ENCODE measurements at places on chromosomes 16 and 17. TPM values are rescaled to one million over a fixed set of nuclear protein-coding genes. Genes with fewer than 3 reads are reported as not detected.

The PIRT gene
- not detected for total RNA-seq

DNA sequence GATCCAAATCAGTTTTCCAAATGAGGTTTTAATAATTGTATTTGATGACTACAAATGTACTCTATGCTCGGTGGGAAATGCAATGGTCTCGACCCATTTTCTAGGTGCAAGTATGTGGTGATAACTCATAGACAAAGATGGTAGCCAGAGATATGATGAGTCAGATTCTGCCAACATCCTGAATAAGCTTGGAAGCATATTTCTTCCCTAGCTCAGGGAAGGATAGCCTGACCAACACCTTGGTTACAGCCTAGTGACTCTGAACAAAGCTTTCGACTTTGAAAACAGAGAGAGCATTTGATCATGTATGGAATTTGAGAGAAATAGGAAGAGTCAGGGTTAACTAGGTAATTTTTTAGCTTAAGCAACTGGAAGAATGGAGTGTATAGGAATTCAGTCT, 128.3 kb upstream of the MYOCD start:
- no peaks in the 10 kb centered on the region for H3K4me1 ChIP-seq
- no peaks in the 10 kb centered on the region for H3K27me3 ChIP-seq
- DNase-seq, result no peak
- no peaks in the 10 kb centered on the region for H3K36me3 ChIP-seq

The SECTM1 gene
- total RNA-seq, result 3.8 TPM

The AOC2 gene
- 0.30 TPM for total RNA-seq

The CTRB2 gene
- total RNA-seq, result 3.5 TPM

GRCh38 chr16:78317564-78318240, 218.2 kb downstream of the WWOX start:
- peak overlapping the region; percentile 42 for H3K4me3 ChIP-seq
- peak overlapping the region; percentile 76 for H3K27ac ChIP-seq
- no peaks in the 10 kb centered on the region for H3K36me3 ChIP-seq
- no peak for DNase-seq
- no peaks in the 10 kb centered on the region for H3K27me3 ChIP-seq

The CETP gene
- total RNA-seq, result not detected

DNA sequence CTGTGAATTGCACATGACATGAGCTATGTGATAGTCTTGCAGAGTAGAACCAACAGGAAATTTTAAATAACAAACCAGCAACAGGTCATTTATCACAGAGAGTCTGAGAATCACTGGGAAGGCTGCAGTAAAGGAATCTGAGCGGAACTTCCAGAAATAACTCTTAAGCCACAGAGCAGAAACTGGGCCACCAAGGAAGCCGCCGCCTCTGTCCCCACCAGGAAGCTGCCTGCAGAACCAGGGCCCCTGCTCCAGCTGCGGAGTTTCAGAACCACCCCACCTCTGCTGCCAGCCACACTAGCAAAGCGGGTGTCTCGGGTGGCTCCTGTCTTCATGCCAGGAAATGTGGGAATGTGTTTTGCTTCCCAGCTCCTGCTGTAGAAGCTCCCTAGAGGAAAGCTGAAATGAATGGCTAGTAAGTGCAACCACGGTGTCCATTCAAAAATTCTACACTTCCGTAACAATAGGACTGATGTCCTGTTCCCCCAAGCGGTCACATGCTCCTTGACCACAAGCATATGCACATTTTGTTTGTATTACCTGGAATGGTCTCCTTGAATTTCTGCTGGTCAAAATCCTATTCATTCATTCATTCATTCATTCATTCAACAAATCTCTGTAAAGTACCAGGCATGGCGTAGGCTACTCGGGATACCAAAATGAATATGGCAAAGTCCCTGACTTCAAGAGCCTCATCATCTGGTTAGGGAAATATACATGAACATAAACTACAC, 7.7 kb upstream of the ITPRIPL2 start:
- no peak overlapping the region for H3K27ac ChIP-seq
- H3K36me3 ChIP-seq, result no peaks in the 10 kb centered on the region
- H3K4me1 ChIP-seq, result peaks cover 10% of the 10 kb centered on the region
- DNase-seq, result no peak
- H3K4me3 ChIP-seq, result no peak overlapping the region
- H3K27me3 ChIP-seq, result no peaks in the 10 kb centered on the region

The PRSS36 gene
- 0.50 TPM for total RNA-seq

The ATP2C2 gene
- not detected for total RNA-seq

GRCh38 chr17:77420804-77421629, 280.2 kb downstream of the SEC14L1 start:
- H3K4me1 ChIP-seq, result peaks cover 71% of the 10 kb centered on the region
- no peak for DNase-seq
- H3K27ac ChIP-seq, result peak overlapping the region; percentile 44
- H3K36me3 ChIP-seq, result no peaks in the 10 kb centered on the region

GRCh38 chr16:49470513-49470991, 96.9 kb downstream of the C16orf78 start:
- no peak for DNase-seq
- peaks cover 7% of the 10 kb centered on the region for H3K27me3 ChIP-seq
- no peak overlapping the region for H3K27ac ChIP-seq
- H3K36me3 ChIP-seq, result no peaks in the 10 kb centered on the region

The PITPNM3 gene
- total RNA-seq, result 0.30 TPM

GRCh38 chr16:11783319-11784037, 13.6 kb downstream of the ZC3H7A start:
- peak overlapping the region; percentile 21 for H3K4me3 ChIP-seq
- H3K27ac ChIP-seq, result peak overlapping the region; percentile 84
- H3K4me1 ChIP-seq, result peaks cover 28% of the 10 kb centered on the region

- no peak overlapping the region for H3K27ac ChIP-seq
- H3K4me3 ChIP-seq, result no peak overlapping the region
- peaks cover 10% of the 10 kb centered on the region for H3K4me1 ChIP-seq
- no peaks in the 10 kb centered on the region for H3K27me3 ChIP-seq
- H3K36me3 ChIP-seq, result no peaks in the 10 kb centered on the region
Observed at GRCh38 chr16:57084996-57085395, 7.4 kb upstream of the CPNE2 start.

DNA sequence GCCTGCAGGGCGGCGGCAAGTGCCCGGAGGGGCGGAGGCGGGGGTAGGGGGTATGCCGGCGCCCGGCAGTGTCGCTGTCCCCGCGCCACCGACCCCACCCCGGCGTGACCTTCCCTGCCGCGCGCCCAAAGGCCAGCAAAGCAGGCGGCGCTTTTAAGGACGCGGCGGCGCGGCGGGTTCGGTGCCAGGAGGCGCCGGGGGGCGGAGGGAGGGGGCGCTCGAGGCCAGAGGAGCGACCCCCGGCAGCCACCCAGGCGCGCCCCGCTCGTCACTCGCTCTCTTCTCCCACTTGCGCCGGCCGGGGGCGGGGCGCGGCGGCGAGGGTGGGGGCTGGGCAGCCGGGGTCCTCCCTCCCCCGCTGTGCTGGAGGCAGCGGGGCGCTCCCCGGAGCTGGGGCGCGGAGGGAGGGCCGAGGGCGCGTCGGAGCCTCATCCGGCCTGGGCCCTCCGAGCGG, 8.6 kb upstream of the BAHCC1 start:
- DNase-seq, result peak; percentile 70
- H3K36me3 ChIP-seq, result no peaks in the 10 kb centered on the region
- peak overlapping the region; percentile 96 for H3K27ac ChIP-seq
- H3K27me3 ChIP-seq, result no peaks in the 10 kb centered on the region
- H3K4me1 ChIP-seq, result peaks cover 32% of the 10 kb centered on the region

DNA sequence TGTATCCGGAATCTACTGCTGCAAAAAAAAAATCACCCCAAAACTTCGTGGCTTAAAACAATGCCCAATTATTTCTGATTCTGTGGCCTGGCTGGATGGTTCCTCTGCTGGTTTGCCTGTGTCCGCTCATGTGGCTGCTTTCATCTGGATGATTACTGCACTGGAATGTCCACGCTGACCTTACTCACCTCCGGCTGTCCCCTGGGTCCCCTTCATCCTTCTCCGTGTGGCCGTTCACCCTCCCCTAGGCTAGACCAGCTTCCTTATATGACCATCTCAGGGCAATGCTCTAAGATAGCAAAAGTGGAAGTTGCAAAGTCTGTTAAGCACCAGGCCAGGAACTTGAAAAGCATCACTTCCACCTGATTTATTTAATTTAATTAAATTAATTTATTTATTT, 31.4 kb upstream of the SPNS2 start:
- DNase-seq, result no peak
- peaks cover 18% of the 10 kb centered on the region for H3K4me1 ChIP-seq
- no peak overlapping the region for H3K4me3 ChIP-seq
- no peak overlapping the region for H3K27ac ChIP-seq
- H3K27me3 ChIP-seq, result no peaks in the 10 kb centered on the region

DNA sequence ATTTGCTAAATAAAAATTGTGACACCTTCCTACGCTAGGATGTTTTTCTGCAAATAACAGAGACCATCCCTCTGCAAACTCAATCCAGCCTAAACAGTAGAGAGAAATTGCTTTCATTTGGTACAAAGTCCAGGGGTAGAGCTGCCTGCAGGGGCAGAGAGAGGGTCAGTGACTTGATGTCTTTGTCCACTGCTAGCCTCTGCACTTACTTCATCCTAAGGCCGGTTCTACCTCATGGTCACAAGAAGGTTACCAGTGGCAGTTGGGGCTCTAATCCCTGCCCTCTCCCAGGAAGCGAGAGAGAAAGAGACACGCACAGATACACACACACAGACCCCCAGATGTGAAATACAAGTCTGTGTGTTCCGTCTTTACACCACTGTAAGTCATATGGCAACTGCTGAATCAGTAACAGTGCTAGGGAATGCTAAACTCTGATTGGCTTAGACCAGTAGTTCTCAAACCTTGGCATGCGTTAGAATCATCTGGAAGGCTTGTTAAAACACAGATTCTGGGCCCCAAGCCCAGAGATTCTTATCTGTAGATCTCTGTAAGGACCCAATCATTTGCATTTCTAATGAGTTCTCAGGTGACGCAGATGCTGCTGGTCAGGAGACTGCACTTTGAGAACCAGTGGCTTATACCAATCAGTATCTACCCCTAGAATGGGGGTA, 13.1 kb upstream of the LPCAT2 start:
- DNase-seq, result no peak
- H3K27ac ChIP-seq, result peak overlapping the region; percentile 31
- peaks cover 27% of the 10 kb centered on the region for H3K4me1 ChIP-seq
- H3K27me3 ChIP-seq, result no peaks in the 10 kb centered on the region

The PITPNC1 gene
- 7.5 TPM for total RNA-seq

GRCh38 chr16:26765087-26765486, 301.6 kb upstream of the C16orf82 start:
- H3K4me3 ChIP-seq, result no peak overlapping the region
- no peak for DNase-seq
- H3K27me3 ChIP-seq, result no peaks in the 10 kb centered on the region
- no peaks in the 10 kb centered on the region for H3K36me3 ChIP-seq

The SLFN5 gene
- total RNA-seq, result 15.5 TPM

DNA sequence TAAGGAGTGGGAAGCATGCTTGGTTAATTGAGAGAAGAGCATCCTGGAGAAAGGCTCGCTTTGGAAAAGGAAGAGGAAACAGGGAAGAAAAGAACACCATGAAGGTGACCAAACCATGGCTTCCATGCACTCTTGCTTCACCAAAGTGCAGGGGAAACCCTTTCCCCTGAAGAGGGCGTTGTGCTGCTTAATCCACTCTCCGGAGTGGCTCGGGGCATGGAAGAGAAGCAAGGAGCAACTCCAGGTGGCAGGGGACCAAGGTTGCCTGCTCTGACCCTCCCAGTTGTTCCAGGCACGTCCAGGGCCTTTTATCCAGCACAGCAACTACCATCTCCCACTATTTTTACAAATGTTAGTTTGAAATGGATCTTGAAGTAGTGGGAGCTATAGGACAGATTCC, 108.1 kb downstream of the STX8 start:
- H3K4me1 ChIP-seq, result peaks cover 20% of the 10 kb centered on the region
- H3K4me3 ChIP-seq, result no peak overlapping the region
- DNase-seq, result no peak
- no peaks in the 10 kb centered on the region for H3K36me3 ChIP-seq

GRCh38 chr17:68981288-68981687, 26.1 kb upstream of the ABCA8 start:
- H3K27me3 ChIP-seq, result no peaks in the 10 kb centered on the region
- peaks cover 13% of the 10 kb centered on the region for H3K36me3 ChIP-seq
- H3K4me3 ChIP-seq, result no peak overlapping the region
- DNase-seq, result peak; percentile 67
- H3K27ac ChIP-seq, result no peak overlapping the region

DNA sequence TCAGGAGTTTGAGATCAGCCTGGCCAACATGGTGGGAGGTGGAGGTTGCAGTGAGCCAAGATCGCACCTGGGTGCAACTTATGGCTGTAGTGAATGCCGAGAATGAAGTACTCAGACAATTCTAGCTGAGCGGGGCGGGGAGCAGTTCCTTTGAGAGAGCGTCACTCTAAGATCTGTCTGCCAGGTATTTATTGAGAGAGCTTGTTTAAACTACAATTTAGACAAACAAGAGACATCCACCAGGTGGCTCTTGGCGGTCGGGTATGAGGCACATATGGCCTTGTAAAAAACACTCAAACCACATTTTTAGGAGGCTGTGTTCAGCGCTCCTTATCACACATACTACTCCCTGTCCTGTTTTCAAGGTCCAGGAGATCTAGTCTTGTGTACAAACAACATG, 40.6 kb upstream of the CDH1 start:
- no peak for DNase-seq
- H3K27me3 ChIP-seq, result no peaks in the 10 kb centered on the region
- no peaks in the 10 kb centered on the region for H3K4me1 ChIP-seq
- no peak overlapping the region for H3K27ac ChIP-seq

The ADAD2 gene
- not detected for total RNA-seq

The G6PC1 gene
- not detected for total RNA-seq

DNA sequence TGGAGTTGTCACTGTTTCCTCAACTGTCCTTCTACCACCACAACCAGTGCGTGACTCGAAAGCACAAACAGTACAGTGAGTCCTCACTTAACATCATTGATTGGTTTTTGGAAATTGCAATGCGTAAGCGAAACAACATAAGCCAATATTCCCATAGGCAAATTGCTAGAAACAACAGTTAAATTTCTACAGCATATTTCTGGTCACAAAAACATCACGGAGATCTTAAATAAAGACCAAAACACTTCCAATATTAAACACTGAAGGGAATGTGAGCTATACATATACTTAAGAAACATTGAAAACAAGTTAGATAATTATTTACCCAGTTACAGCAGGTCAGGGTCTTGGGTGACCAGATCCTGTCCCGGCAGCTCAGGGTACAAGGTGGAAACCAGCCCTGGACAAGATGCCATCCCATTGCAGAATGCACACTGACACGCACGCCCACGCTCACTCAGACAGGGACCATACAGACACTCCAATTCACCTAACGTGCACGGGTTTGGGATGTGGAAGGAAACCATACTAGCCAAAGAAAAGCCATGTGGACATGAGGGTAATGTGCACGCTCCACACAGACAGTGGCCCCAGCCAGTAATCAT, 4.7 kb downstream of the SLC13A5 start:
- no peak for DNase-seq
- no peak overlapping the region for H3K27ac ChIP-seq
- no peak overlapping the region for H3K4me3 ChIP-seq
- peaks cover 64% of the 10 kb centered on the region for H3K27me3 ChIP-seq
- H3K36me3 ChIP-seq, result no peaks in the 10 kb centered on the region
- peaks cover 13% of the 10 kb centered on the region for H3K4me1 ChIP-seq

The PPP1R27 gene
- not detected for total RNA-seq

GRCh38 chr16:13178318-13178717, 276.9 kb downstream of the SHISA9 start:
- no peaks in the 10 kb centered on the region for H3K27me3 ChIP-seq
- DNase-seq, result no peak
- H3K27ac ChIP-seq, result no peak overlapping the region

- H3K27me3 ChIP-seq, result no peaks in the 10 kb centered on the region
- H3K4me1 ChIP-seq, result no peaks in the 10 kb centered on the region
- H3K4me3 ChIP-seq, result no peak overlapping the region
- H3K27ac ChIP-seq, result no peak overlapping the region
Observed at GRCh38 chr16:54822492-54822891, 108.2 kb upstream of the IRX5 start.

Data from heart right ventricle (tissue), 16 donors.